ENCODE measurements at places on chromosomes 5 and 9.

DNA sequence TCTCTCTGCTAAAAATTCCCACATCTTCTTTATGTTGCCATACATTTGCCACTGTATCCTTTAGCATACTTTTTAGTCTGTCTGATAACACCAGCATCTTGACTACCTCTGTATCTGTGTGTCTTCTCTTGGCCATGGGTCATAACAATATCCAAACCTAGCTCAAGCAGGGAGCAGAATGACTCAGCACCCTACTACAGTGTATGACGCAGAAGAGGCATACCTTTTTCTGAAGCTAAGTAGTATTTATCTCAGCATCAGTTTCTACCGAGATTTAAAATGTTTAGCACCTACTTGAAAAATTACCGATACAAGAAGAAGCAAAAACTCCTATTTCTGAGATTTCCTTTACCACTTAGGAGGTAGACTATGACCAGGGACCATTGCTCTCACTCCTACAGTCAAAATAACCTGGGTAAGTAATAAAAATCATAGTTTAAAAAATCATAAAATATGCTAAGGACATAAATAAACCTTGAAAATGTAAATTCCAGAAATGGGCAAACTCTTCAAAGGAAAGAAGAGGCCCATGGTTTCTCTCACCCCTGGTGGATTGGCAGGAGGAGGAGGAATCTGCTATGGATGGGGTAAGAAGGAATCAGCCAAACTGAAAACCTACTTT lies 286.5 kb downstream of the MAST4 start:
- DNase-seq = no peak

GRCh38 chr9:32378496-32378895 lies 5.9 kb upstream of the ACO1 start:
- DNase-seq = peak; percentile 67

GRCh38 chr5:170573114-170573513 lies 69.3 kb downstream of the KCNIP1 start:
- DNase-seq = no peak

DNA sequence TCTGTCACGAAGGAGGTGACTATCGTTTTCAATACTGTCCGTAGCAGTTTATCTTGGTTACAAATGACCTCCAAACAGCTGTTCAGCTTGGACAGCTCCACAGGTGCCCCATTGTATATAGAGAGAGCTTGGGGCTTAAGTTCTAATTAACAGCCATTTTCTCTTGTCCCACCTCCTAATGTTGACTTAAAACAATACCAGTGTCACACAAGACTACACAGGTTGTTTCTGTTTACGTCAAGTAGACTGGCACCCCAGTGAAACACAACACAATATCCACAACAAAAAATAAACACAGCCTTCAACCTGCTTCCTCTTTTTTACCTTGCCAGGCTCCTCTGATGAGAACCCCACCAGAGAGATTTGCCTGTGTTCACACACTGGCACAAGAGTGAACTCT lies 39.8 kb upstream of the TLE1 start:
- peak; percentile 5 for DNase-seq

DNA sequence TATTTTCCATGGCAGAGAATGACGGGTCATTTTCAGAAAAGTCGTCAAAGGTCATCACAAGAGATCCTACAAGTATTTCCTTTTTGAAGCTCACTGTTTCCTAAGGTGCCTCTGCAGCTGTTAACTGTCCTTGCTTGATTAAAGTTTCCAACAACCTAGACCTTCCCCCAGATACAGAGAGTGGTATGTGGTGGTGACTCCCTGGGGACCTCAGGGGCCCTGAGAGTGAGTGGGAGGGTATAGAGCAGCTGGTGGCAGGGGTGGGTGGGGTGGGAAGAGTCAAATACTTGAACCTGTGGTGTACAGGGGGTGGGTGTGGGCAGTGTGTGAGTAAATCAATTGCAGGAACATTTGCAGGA lies 1.6 kb upstream of the CD72 start:
- no peak for DNase-seq

DNA sequence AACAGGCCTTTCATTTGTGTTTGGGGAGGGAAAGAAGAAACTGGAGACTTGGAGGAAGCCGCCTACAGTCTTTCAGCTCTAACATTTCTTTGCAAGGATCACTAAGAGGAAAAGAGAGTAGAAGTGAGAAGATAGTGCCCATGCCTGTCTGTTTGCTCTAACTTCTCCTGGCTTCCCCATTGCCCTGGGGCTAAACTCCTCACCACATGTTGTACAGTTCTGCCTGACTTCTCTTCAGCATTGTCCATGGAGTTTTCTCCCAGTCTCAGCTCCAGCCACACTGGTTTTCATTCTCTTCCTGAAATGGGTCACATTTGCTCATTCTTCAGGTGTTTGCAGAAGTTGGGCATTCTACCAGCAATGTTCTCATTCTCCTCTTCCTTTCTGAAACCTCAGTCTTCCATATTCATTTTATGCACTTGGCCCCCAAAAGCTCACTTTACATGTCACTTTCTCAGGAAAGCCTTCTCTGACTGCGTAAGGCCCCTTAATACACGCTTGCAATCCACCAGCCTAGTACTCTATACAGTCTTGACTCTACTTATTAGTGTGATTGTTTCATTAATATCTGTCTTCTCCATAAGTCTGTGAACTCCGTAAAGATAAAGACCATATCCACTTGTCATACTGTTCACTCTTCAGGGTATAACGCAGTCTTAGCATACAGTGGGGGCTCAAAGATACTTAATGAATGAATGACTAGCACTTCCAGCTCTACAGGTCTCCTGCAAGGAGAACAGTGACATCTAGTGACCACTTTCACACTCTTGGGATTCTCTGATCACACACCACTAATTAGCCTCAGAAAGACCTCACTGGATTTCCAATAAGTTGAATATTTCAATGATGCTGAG lies 40.2 kb upstream of the TRIM32 start:
- DNase-seq = peak; percentile 36

DNA sequence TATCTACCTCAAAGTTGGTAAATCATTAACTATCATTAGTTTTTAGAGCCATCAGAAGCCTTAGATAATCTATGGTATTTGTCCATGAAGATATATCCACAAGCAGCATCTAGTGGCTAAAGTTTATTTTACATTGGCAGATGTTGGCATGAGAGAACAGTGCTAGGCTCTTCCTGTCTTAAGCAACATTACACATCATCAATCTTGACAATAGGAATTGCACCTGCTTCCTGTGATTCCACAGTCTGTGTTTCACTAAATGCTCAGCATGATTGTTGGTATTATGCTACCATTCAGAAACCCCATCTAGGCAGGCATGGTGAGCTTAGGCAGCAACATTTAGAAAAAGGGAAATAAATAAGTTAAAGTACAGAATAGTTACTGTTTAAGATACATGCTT lies 246.6 kb downstream of the SLCO4C1 start:
- peak; percentile 80 for DNase-seq

DNA sequence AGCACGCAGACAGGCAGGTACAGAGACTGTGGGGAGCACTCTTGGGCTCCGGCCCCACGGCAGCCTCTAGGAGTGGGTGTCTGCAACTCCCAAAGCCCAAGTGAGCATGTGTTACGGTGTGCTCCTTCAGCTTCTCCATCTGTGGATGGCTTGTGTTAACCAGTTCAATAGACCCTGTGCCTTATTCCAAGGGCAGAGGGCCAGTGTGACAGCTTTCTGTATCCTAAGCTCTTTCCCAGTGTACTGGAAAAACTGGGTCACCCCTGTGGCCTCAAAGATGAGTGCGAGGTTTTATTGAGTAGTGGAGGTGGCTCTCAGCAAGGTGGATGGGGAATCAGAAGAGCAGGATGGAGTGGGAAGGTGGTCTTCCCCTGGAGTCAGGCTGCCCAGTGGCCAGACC lies 78.3 kb downstream of the ADAMTS16 start:
- DNase-seq = no peak

DNA sequence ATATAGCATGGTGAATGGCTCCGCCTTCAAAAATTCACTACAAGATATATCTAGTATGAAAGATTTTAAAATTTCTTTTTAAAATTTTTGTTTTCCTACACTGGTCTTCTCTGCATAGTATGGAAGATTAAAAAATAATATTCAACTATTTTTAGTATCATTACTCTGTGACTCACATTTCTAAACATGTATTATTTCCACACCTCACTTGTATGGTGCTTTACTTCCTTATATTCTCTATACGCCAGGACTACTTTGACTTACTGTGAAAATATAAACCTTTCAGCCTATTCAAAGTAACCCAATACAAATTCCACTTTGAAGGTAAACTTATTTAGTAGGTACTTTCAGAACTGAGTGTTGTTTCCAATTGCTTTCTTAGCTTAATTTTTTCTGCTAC lies 26.8 kb upstream of the TXNDC8 start:
- no peak for DNase-seq

DNA sequence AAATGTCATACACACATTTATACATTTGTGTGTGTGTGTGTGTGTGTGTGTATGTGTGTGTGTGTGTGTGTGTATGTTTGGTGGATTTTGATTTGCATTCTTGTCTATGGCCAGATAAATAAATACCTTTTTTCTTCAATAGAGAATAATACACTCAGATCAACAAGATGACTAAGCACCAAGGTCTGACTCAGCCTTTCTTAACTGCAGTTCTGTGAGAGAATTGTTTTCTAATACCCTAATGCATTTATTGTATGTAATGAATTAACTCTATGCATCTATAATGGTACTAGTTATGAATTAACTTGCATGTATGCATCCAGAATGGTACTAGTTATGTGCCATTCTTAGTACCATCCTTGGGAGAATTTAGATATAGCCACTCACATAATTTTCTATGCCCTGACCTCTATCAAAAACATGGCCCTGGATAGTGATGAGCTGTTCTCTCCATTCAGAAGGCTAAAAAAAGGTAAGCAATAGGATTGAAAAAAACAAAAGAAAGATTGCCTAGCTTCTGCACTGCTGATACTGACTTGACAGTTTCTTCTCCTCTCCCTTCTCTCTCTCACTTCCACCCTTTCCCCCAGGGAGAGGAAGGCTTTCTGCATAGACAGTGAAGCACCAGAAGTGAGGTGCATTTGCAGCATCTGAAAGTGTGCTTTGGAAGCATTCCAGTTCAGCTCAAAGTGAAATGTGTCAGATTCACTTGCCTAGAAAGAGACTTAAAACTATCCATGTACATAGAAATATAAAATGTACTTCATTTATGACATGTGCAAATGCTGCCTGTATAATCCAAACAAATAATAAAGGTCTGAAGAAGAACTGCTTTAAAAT lies 55.1 kb upstream of the CCDC112 start:
- no peak for DNase-seq

DNA sequence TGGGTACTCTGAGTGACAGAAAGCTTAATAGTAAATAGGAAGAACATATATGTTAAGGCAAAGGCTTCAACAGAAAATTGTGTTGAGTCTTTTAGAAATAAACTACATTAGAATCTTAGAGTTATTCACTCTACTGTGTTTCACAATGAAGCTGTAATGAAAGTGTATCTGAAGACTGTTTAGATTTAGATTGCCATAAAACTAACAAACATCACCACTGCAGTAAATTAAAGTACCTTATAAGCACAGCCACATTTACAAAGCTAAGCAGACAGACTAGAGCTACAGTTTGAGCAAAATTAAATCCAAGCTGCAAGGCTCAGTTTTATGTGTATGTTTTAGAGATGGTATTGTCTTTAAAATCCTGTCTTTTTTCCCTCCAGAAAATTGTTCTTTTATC lies 172.4 kb downstream of the PBX3 start:
- DNase-seq = no peak

DNA sequence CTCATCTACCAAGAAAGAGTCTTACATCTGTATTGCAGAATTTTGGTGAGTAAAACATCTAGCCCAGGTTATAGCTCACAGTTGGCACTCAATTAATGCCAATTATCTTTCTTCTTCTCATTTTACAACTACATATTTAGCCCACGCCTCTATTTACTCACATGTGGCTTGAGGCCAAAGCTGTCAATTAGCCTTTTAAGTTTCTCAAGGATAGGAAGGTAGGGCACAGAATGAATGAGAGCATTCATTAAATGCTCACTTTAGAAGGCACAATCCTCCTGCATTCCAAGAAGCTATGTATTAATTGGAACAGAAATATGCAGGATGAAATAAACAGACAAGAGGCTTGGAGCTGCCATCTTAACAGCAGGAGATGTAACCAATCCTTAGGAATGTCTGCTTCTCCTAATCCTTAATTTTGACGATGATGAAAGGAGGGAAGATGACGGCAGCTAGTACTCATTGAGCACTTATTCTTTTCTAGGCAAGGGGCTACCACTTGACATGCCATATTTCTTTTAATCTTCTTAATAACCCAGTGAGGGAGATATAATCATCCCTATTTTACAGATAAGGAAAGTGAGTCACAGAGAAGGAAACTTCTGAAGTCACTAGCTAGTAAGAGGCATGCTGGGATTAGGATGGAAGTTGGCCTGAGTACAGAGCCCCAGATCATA lies 30.8 kb upstream of the PANK3 start:
- no peak for DNase-seq

- no peak for DNase-seq
These were observed 298.5 kb downstream of the KDM4C start for GRCh38 chr9:7056254-7056653.

GRCh38 chr5:31355337-31355736 lies 161.9 kb downstream of the CDH6 start:
- no peak for DNase-seq

DNA sequence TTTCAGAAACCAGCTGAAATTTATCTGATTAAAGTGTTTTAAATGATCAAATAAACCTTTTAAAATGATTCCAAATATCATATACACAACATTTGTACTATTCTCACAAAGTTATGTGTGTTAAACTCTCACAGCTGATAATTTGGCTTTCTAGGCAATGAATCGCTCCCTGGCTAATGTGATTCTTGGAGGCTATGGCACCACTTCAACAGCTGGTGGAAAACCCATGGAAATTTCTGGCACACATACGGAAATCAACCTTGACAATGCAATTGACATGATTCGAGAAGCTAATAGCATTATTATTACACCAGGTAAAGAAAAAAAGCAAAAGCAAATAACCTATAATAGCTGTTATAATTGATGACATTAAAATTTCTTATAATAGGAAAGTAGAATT lies 72.4 kb downstream of the NNT start:
- DNase-seq = no peak

DNA sequence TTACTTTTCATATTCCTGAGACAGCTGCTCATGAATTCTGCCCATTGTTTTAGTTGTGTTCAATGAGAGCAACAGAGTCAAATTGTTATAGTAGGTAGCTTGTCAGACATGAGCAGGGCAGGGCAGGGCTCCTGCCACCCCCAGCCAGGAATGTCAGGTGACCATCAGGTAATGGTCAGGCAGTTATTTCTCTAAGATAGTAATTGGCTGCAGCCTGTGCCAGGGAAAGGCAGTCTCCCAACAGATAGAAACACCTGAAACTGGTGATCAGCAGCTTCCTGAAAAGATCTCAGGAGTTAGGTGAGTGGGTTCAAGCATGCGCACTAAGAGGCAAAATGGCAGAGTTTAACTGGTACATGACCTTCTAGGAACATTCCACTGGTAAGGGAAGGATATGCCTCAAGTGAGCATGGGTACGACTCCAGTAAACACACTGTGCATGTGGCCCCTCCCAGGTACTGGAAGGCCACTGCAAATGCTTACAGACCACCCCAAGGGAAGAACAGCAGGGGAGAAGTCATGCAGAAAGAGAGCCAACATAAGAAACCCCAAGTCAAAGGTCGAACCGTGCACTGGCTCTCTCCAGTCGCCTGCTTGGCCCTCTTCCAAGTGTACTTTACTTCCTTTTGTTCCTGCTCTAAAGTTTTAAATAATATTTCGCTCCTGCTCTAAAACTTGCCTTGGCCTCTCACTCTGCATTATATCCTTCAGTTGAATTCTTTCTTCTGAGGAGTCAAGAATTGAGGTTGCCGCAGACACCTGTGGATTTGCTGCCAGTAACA lies 25.1 kb downstream of the CARTPT start:
- no peak for DNase-seq
